Psoas muscle (tissue), 8 donors: ENCODE measurements at places on chromosomes 11 and 22. TPM values are rescaled to one million over a fixed set of nuclear protein-coding genes. Genes with fewer than 3 reads are reported as not detected.

- no peak for DNase-seq
These were observed 7.0 kb downstream of the ALG8 start for GRCh38 chr11:78132475-78132874.

DNA sequence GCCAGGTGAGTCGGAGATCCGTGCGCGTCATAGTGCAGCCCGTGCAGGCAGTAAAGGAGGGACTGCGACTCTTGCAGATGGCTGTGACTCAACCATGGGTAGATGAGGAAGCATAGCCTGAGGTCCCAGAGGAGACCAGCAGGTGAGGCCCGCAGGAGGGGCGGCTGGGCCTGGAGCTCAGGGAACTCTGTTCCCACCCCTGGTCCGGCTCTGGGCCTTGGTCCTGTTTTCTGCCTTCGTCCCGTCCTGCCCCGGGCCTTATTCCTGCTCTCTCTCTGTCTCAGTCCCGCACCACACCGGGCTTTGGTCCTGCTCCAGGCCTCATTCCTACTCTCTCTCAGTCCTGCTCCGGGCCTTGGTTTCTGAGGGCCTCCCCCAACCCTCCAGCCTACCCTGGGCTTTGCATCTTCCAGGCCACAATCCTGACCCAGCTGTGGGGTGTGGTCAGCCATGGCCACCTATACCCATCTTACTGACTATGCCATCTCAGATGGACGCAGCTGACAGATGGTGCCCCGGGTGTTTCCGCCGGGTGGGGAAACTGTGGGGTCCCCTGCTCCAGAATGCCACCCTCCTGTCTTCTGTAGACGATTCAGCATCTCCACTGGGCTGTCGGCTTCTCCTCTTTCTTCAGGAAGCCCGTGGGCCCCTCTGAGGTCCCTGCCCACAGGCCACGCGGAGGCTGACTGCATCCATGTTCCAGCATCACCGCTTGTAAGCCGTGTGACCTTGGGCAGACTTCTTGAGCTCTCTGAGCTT lies 1134.1 kb downstream of the BRD1 start:
- peak; percentile 6 for DNase-seq

DNA sequence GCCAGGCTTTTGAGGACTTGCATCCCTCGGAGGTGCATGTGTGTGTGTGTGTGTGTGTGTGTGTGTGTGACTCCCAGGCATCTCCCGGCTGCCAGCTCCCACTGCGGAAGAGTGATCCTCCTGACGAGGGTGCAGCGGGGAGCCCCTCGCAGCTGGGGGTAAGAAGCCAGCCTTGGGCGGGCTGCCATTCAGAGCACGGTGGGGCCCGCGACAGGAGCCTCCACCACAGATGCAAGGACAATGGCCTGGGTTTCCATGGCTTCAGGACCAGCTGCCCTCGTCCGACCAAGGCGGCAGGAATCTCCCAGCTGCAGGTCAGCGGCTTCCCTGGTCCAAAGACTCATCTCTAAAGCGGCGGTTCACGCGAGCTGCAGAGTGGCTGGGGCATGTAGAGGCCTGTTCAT lies 908.5 kb downstream of the BRD1 start:
- no peak for DNase-seq

- DNase-seq, result peak; percentile 71
These were observed 5.2 kb downstream of the FXYD2 start for GRCh38 chr11:117819096-117820040.

DNA sequence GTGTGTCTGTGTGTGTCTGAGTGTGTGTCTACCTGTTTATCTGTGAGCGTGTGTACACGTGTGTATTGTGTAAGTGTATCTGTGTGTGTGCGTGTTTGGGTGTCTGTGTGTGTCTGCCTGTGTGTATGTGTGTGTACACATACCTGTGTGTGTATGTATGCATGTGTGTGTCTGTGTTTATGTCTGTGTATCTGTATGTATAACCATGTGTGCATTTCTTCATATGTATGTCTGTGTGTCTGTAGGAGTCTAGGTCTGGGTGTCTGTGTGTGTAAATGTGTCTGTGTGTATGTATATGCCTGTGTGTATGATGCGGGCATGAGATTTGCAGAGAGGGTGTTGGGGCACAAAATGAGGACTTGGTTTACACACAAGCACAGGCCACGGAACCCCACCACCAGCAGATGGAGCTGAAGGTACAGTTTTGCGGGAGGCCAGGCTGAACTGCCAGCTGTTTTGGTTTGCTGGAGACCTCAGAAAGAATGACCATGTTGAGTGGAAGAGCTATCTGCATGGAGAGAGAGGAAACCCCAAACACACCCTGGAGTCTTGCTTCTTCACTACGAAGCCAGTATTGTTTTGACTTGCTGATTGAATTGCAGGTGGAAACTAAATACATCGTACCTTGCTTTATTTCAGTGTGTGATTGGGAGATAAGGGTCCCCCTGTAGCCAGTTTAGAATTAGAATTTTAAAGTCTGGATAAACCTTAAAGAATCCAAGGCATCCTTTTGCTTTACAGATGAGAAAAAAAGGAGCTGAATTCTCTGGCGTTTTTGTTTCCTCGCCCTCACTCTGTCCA lies 497.2 kb downstream of the NTM start:
- DNase-seq, result peak; percentile 53

The GPR83 gene
- 0.25 TPM for polyA plus RNA-seq

The FXYD2 gene
- polyA plus RNA-seq, result 0.24 TPM
